Articular chondrocyte of knee joint (primary cell): ENCODE measurements at places on chromosomes 2 and 18. TPM values are rescaled to one million over a fixed set of nuclear protein-coding genes. Genes with fewer than 3 reads are reported as not detected.

The CFAP221 gene
- total RNA-seq, result 12.2 and 12.9 TPM in 2 replicates

The CDH20 gene
- total RNA-seq, result not detected in 2 replicates

The REG1B gene
- total RNA-seq, result not detected in 2 replicates

The EFEMP1 gene
- total RNA-seq, result 4,378 and 4,638 TPM in 2 replicates

The GPR75 gene
- total RNA-seq, result 4.2 and 4.5 TPM in 2 replicates

The PSMD1 gene
- total RNA-seq, result 130 and 142 TPM in 2 replicates

The SLC9A4 gene
- total RNA-seq, result not detected in 2 replicates

The COX7A2L gene
- total RNA-seq, result 162 and 174 TPM in 2 replicates
